ENCODE measurements at places on chromosomes 2 and 18.

GRCh38 chr18:50000227-50000626, 186.9 kb upstream of the ACAA2 start:
- no peak for DNase-seq
- H3K27ac ChIP-seq: no peak overlapping the region
- peaks cover 5% of the 10 kb centered on the region for H3K27me3 ChIP-seq
- H3K36me3 ChIP-seq: no peaks in the 10 kb centered on the region
- no peak overlapping the region for H3K4me3 ChIP-seq

DNA sequence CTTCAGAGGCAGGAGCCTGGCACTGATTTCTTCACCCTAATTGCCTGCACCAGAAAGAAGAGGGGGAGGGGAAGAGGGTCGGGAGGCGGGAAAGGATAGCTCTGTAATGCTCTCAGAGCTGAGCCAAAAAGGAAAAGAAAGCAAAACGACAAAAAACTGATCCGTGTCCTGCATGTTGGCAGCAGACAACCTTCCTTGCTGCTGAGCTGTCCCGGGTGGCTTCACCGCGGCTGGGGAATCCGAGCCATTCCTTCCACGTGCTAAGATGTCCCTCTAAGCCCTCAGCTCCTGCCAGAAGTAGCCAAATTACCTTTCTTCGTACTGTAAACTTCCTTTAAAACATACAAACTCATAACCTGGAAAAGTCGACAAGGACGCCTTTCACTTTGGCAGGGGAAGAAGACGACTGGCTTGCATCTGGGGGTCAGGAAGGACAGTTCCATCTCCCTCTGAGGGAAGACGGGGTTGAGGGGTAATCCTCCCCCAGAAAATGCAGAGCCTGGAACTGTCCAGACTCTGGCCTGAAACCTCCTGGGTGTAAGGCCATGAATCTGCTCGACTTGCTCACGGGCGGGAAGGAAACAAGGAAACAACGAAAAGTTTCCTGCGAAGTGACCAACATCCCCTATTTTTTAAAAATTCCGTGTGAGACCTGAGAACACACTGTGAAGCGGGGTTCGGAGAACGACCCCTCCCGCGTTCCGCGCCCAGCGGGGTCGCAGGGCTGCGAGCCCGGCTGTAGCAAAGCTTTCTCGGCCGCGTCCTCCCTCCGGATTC, 7.7 kb downstream of the OTX1 start:
- H3K27ac ChIP-seq: peak overlapping the region; percentile 55
- peaks cover 3% of the 10 kb centered on the region for H3K36me3 ChIP-seq
- H3K4me3 ChIP-seq: peak overlapping the region; percentile 21
- H3K4me1 ChIP-seq: peaks cover 38% of the 10 kb centered on the region

GRCh38 chr18:76052227-76052595, 442.8 kb downstream of the ZNF516 start:
- H3K27me3 ChIP-seq: no peaks in the 10 kb centered on the region
- no peak overlapping the region for H3K4me3 ChIP-seq
- no peak overlapping the region for H3K27ac ChIP-seq
- no peaks in the 10 kb centered on the region for H3K36me3 ChIP-seq
- no peak for DNase-seq

- peaks cover 2% of the 10 kb centered on the region for H3K4me1 ChIP-seq
- H3K27me3 ChIP-seq: no peaks in the 10 kb centered on the region
- H3K36me3 ChIP-seq: no peaks in the 10 kb centered on the region
- no peak overlapping the region for H3K4me3 ChIP-seq
- no peak overlapping the region for H3K27ac ChIP-seq
- DNase-seq: no peak
Measured at GRCh38 chr18:57930476-57930875, 113.5 kb upstream of the NEDD4L start.

DNA sequence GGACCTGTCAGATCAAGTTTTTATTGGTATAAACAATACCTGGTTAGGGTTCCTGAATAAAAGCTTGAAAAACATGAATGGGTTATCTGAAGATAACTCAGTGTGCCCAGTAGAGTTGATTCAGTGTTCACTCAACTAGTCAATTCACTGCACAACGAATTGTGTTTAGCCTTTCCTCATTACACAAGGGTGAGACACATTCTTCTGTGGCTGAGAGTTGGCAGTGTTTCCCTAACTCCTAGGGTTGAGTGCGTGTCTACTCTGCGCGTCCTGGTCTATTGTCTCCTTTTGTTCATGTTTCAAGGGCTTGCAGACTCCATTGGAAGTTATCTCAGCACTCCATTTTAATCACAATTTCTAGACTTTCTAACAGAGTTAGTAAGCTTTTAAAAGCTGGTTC, 32.8 kb upstream of the TMEM178A start:
- no peak overlapping the region for H3K4me3 ChIP-seq
- peaks cover 7% of the 10 kb centered on the region for H3K27me3 ChIP-seq
- H3K27ac ChIP-seq: no peak overlapping the region
- DNase-seq: no peak

- no peaks in the 10 kb centered on the region for H3K27me3 ChIP-seq
- H3K4me1 ChIP-seq: no peaks in the 10 kb centered on the region
- DNase-seq: no peak
Measured at GRCh38 chr2:62266433-62267038, 70.6 kb downstream of the B3GNT2 start.

DNA sequence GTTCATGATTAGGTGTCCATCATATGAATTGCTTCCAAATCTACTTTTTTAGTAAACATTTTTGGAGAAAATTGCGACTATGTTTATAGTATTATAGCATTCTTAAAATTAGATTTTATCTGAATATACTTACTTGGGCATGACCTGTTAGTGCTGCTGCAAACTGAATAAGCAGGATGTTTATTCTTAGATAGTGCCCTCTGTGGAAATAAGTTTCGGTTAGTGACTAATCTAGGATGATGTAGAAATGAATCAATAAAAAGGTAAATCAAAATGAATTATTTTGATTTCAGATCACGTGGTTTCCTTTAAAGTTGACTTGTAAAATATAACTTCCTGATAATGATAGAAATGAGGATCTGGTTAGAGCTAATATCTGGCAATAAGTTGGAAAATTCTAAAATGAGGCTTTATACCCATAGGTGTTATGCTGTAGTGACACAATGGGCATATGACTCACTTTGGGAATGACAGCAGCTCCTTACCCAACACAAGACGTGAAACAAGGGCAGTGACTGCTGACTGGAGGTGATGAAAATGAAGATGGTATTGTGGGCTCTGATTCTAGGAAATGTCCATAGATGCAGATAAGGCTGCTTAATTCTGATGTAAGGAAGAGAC, 165.8 kb upstream of the TCF4 start:
- no peaks in the 10 kb centered on the region for H3K27me3 ChIP-seq
- DNase-seq: no peak
- no peaks in the 10 kb centered on the region for H3K36me3 ChIP-seq
- H3K4me1 ChIP-seq: peaks cover 2% of the 10 kb centered on the region
- H3K4me3 ChIP-seq: no peak overlapping the region

DNA sequence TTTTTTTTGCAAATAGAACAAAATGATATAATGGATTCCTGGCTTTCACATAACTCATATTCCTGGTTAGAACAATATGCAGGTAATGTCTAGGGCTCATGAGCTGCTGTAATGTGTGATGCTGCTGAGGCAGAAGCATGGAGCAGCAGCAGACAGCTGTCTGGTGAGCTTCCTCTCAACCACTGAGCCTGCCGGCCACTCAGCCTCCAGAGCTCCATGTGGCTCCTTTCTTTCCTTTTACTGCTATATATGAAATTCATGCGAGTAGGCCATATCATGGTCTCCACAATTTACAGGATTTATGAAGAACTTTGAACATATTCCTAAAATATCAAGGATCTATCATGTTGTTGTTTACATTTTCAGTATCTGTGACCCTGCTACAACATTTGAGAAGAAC, 120.9 kb downstream of the MEP1B start:
- H3K4me1 ChIP-seq: no peaks in the 10 kb centered on the region
- no peak overlapping the region for H3K4me3 ChIP-seq
- peaks cover 2% of the 10 kb centered on the region for H3K27me3 ChIP-seq
- DNase-seq: no peak
- no peaks in the 10 kb centered on the region for H3K36me3 ChIP-seq

DNA sequence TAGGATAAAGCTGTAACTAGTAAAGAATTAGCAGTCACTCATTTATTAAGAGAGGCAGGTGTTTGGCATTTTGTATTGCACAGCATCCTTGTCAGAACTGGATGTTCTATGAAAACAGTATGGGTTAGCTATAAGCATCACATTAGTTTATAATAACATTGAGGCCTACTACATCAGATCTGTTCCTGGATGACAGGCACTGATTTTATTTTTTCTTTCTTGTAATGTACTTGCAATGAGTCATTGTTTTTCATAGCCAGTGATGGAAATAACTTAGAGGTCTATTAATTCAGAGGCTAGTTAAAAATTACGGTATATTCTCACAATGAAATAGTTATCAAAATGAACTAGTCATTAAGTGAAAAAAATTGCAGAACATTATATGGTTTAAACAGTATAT, 13.0 kb upstream of the RMDN2 start:
- no peak for DNase-seq
- H3K36me3 ChIP-seq: no peaks in the 10 kb centered on the region
- no peaks in the 10 kb centered on the region for H3K4me1 ChIP-seq
